Tongue (tissue), 3 donors: ENCODE measurements at places on chromosomes 4 and X. TPM values are rescaled to one million over a fixed set of nuclear protein-coding genes. Genes with fewer than 3 reads are reported as not detected.

- DNase-seq: no peak
Observed at GRCh38 chr4:3831529-3832150, 65.5 kb downstream of the ADRA2C start.

GRCh38 chrX:34585561-34585960 is 71.5 kb downstream of the TMEM47 start:
- peak; percentile 17 for DNase-seq

- DNase-seq: no peak
Observed at GRCh38 chr4:108796173-108796572, 33.3 kb upstream of the ETNPPL start.

GRCh38 chrX:2848871-2849301 is 20.2 kb downstream of the GYG2 start:
- no peak for DNase-seq

- no peak for DNase-seq
Observed at GRCh38 chr4:16466581-16466980, 240.3 kb upstream of the TAPT1 start.

GRCh38 chr4:169311643-169312365 is 41.0 kb upstream of the SH3RF1 start:
- DNase-seq: peak; percentile 77

The CT45A2 gene
- total RNA-seq: not detected
